Aorta (tissue), 5 donors: ENCODE measurements at places on chromosomes 1 and 21.

DNA sequence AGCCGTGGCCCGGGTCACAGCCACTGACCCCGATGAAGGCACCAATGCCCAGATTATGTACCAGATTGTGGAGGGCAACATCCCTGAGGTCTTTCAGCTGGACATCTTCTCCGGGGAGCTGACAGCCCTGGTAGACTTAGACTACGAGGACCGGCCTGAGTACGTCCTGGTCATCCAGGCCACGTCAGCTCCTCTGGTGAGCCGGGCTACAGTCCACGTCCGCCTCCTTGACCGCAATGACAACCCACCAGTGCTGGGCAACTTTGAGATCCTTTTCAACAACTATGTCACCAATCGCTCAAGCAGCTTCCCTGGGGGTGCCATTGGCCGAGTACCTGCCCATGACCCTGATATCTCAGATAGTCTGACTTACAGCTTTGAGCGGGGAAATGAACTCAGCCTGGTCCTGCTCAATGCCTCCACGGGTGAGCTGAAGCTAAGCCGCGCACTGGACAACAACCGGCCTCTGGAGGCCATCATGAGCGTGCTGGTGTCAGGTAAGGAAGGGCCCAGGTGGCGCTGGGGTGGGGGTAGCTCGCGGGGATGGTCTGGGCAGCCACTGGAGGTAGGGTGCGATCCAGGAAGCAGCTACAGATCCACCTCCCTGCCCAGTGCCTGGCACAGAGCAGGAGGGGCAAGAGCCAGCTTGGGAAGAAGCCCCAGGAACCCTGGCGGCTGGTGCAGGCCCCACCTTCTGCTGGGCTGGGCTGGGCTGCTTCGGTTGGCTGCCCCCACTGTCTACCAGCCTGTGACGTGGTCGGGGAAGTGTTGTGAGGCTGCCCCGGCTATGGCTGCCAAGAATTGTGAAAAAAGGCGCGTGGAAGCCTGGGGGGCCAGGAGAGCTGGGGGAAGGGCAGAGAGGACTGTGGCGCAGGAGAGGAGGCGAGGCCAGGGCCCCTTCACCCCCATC, 3.8 kb downstream of the CELSR2 start:
- no peaks in the 10 kb centered on the region for H3K4me1 ChIP-seq
- no peaks in the 10 kb centered on the region for H3K27me3 ChIP-seq
- H3K36me3 ChIP-seq = no peaks in the 10 kb centered on the region
- peak; percentile 84 for DNase-seq

GRCh38 chr1:114508386-114508898, 2.6 kb downstream of the TRIM33 start:
- H3K36me3 ChIP-seq = no peaks in the 10 kb centered on the region
- H3K27me3 ChIP-seq = no peaks in the 10 kb centered on the region
- H3K4me3 ChIP-seq = no peak overlapping the region
- no peaks in the 10 kb centered on the region for H3K4me1 ChIP-seq
- no peak for DNase-seq
- no peak overlapping the region for H3K27ac ChIP-seq

GRCh38 chr1:108845446-108845845, 11.4 kb downstream of the AKNAD1 start:
- no peaks in the 10 kb centered on the region for H3K4me1 ChIP-seq
- no peak for DNase-seq
- no peaks in the 10 kb centered on the region for H3K27me3 ChIP-seq

DNA sequence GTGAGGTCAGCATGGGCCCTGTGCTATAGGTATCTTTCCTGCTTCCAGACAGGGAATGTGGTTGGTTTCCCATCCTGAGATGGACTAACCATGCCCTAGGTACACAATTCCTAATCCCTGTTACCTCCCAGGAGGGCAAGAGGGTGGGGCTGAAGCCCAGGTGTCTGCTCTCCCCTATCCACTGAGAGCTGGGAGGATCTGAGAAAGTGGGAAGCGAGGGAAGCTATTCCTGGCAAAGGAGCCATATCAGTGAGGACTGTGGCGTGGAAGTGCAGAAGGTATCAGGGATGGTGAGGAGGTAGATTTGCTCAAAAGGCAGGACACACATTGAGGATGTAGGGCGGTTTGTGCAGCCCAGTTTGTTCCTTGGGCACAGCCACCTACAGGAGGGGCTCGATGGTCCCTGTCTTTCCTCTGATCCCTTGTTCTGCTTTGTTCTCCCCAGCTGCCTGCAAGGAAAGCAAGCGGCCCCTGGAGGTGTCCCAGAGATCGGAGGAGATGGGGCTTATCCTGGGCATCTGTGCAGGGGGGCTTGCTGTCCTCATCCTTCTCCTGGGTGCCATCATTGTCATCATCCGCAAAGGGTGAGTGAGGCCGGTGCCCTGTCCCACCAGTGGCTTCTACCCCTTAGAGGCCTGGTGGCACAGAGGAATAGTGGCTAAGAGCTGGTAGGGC, 48.1 kb downstream of the PTPRU start:
- DNase-seq = no peak
- no peaks in the 10 kb centered on the region for H3K4me1 ChIP-seq
- H3K36me3 ChIP-seq = no peaks in the 10 kb centered on the region

DNA sequence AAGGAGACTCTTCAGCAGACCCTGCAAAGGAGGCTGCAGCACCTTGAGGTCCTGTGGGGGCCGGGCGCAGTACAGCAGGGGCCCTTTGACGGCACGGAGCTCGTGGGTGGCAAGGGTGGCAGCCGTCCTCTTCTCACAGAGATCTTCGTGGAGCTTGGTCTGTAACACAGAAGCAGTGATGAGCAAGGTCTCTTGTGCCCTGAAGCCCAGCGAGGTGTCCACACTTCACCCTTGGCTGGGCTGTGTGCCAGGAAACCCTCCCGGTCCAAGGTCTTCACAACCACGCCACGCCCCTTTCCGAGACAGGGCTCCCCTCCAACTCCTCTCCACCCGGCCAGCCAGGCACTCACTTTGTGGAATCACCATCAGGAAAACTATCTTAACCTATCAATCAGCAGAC, 11.3 kb downstream of the LRRC47 start:
- H3K4me1 ChIP-seq = no peaks in the 10 kb centered on the region
- H3K4me3 ChIP-seq = no peak overlapping the region
- H3K27me3 ChIP-seq = no peaks in the 10 kb centered on the region
- no peak for DNase-seq

- no peak for DNase-seq
- H3K27ac ChIP-seq = no peak overlapping the region
- H3K4me3 ChIP-seq = no peak overlapping the region
- H3K4me1 ChIP-seq = no peaks in the 10 kb centered on the region
- H3K36me3 ChIP-seq = no peaks in the 10 kb centered on the region
Measured at GRCh38 chr1:203271962-203272632, 33.2 kb upstream of the BTG2 start.

DNA sequence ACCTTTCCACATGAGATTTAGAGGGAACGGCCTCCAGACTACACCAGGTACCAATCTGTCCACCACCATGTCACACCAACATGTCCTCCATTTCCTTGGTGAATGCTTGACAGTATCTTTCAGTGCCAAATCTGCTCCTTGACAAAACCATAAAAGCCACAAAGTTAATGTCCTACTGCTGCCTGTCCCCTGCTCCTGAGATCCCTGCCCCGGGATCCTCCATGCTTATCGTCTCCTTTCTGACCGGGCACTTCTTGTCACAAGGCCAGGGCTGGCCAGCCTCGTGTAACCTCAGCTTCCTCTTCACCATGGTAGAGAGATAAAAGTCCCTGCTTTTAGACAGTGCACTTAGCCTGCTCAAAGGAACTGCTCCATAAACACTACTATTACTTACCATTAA, 136.2 kb downstream of the NAV1 start:
- H3K27me3 ChIP-seq = no peaks in the 10 kb centered on the region
- no peak overlapping the region for H3K4me3 ChIP-seq
- no peaks in the 10 kb centered on the region for H3K36me3 ChIP-seq
- H3K27ac ChIP-seq = no peak overlapping the region
